Thoracic aorta (tissue), 2 donors: ENCODE measurements at places on chromosomes 4 and X. TPM values are rescaled to one million over a fixed set of nuclear protein-coding genes. Genes with fewer than 3 reads are reported as not detected.

WDR17 gene
- total RNA-seq, result 5.3 TPM

AKAP17A gene
- total RNA-seq, result 53.3 TPM

AADAT gene
- total RNA-seq, result 5.6 TPM

H2BW2 gene
- total RNA-seq, result not detected

DRD5 gene
- not detected for total RNA-seq

FGB gene
- not detected for total RNA-seq

TMEM150C gene
- 2.0 TPM for total RNA-seq

SGCB gene
- 50.0 TPM for total RNA-seq

VEGFC gene
- total RNA-seq, result 5.1 TPM

ELF2 gene
- 111 TPM for total RNA-seq
